ENCODE measurements at places on chromosomes 5 and 9.
A peak's percentile ranks its signal among the peaks of the same experiment; 100 is the strongest.

- DNase-seq = no peak
These were observed 587 bp downstream of the OR2Y1 start for GRCh38 chr5:180739271-180739670.

DNA sequence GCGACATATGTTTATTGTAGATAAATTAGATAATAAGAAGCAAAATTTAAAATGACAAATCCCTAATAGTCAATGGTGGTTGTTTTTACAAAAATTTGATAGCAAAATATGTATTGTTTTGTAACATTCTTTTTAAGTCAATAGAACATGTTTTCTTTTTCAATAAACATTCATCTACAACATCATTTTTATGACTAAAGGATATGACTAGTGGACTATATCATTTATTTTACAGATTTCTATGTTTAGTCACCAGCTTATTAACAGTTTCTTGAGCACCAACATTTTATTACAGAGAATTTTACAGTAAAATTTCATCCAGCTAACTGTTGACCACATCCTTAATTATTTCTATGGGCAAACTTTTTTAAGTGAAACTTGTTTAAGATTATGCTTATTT lies 114.7 kb upstream of the IL7R start:
- no peak for DNase-seq

- peak; percentile 45 for DNase-seq
These were observed 97.5 kb downstream of the COL5A1 start for GRCh38 chr9:134738869-134739659.

- peak; percentile 94 for DNase-seq
These were observed at the start of the genes MED22 and RPL7A for GRCh38 chr9:133347985-133348717. TSS of gene MED22 (minus strand) at chr9:133348131. CDS start at chr9:133346662, 1,469 bp downstream. TSS of gene RPL7A (plus strand) at chr9:133348218. CDS start at chr9:133348244, 26 bp downstream.

GRCh38 chr5:65382582-65382981 lies 99.1 kb downstream of the ADAMTS6 start:
- DNase-seq = no peak

DNA sequence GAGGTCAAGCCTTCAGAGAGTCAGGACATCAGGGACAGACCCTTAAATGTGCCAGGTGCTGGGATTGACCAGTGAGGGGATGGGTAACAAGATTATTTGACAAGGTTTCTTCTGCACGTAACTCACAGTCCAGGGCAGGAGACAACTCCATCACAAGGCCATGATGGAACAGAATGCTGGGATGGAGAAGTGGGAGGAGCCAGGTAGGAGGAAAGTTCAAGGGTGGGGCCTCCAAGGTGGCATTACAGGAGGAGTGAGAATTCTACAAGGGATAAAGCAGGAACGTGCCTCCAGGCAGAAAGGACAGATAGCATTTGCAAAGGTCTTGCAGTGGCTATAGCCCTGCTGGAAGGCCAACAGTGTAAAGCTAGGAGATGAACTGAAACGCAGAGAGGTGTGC lies 102.2 kb downstream of the FGF18 start:
- DNase-seq = no peak

DNA sequence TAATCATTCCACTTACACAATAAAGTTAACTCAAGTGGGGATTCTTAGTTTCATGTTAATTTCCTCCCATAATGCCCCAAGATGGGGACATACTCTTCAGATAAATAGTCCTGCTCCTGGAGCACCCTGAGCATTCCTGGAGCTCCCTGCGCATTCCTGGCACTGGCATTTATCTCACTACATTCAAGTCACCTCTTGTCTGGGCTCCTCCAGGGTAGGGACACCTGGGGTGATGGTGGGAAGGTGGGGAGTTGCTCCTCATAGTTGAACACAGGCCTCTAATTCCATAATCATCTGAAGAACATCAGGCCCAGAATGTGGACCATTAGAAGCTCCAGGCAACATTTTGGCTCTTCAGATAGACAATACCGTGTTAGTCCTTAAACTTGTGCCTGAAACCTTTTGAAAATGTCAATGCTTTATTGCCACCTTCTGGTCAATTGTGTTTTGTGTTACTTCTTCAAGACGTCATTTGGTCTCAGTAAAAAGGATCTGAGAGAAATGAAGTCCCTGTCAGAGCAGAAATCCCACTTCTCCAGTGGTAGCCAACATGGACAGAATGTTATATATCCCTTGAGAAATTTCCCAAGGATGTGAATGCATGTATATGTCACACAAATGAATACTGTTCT lies 14.2 kb upstream of the AGGF1 start:
- DNase-seq = no peak

DNA sequence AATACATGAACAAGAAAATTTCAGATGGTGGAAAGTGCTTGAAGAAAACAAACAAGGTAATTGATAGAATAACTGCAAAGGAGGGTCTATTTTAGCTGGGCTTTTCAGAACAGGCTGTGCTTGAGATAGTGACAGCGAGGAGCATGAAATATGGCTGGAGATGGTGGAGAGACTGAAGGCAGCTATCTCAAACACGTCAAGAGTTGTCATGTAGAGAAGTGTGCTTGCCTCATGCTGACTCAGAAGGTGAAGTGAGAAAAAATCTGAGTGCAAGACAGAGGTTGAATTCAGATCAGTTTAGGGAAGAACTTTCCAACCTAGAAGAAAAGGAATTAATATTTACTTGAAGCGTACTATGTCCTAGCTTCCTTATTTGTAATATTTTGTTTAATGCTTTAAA lies 115.5 kb upstream of the RANBP3L start:
- no peak for DNase-seq

GRCh38 chr9:107361816-107362215 lies 78.7 kb downstream of the RAD23B start:
- DNase-seq = no peak

DNA sequence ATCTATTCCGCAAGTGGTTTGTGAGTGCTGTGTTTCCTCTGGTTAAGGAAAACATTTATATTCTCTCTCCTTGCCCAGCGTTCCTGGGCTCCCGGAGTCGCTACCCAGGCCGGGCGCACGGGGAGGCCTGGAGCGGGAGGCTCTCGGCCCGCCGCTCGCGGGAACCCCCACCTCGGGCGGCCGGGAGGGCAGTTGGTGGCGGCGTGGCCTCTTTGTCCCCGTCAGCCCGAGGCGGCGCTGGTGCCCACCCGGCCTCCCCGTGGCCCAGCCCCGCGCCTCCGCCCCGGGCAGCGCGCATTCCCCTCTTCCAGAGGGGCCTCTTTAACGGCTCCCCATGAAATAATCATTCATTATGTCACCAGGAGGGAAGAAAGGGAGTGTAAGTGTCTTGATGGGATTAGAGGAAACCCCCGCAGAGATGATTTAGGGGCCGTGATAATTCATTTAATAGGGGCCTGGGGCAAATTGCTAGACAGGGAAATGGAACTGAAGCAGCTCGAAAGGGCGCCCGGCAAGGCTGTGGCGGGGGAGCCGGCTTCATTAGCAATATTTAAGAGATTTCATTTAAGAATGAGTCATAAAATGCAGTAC lies 181.9 kb upstream of the TBCA start:
- DNase-seq = no peak

GRCh38 chr5:64301566-64301965 lies 135.9 kb downstream of the RNF180 start:
- no peak for DNase-seq

DNA sequence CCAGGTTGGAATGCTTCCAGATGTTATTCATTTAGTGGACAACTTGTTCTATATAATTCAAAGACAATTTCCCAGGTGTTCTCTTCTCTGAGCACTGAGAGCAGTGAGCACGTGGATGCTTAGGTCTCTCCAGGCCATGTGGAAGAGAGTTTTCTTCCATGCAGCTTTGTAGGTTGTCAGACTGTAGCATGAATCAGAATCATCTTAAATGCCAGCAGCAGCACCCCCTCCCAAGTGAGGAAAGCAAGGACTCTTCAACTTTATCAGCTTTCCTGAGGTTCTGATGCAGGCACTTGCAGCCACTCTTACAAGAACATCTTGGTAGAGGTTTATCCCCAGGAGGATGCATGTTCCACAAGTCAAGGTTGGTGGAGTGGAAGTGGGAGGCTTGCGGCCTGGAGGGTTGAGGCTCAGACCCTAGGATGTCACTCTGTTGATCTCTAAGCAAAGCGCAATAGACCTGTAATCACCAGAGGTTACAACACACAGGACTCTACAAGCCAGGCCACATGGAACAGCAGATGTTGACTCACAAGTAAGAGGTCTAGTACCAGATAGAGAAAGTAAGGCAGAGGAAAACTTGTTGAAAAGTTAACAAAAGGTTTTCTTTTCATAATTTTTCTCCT lies 47.7 kb downstream of the UGCG start:
- DNase-seq = no peak

DNA sequence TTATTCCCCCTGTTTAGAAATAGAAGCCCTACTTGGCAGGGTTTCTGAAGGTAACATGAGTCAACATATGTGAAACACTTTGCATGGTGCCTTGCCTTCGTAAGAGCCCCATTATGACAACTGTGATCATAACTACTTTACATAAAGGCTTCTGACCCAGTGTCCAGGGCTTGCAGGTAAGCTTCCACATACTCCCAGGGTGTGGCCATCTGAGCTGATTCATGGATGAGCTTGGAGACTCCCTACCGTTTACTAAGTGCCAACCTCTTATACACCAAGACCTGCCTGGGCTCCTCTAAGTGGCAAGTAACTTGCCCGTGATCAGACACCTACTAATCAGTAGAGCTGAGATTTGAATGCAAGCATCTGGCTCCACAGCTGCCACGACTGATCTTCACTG lies 62.8 kb upstream of the C5orf58 start:
- DNase-seq = no peak

- no peak for DNase-seq
These were observed 122.8 kb upstream of the MAP3K1 start for GRCh38 chr5:56692359-56693219.

DNA sequence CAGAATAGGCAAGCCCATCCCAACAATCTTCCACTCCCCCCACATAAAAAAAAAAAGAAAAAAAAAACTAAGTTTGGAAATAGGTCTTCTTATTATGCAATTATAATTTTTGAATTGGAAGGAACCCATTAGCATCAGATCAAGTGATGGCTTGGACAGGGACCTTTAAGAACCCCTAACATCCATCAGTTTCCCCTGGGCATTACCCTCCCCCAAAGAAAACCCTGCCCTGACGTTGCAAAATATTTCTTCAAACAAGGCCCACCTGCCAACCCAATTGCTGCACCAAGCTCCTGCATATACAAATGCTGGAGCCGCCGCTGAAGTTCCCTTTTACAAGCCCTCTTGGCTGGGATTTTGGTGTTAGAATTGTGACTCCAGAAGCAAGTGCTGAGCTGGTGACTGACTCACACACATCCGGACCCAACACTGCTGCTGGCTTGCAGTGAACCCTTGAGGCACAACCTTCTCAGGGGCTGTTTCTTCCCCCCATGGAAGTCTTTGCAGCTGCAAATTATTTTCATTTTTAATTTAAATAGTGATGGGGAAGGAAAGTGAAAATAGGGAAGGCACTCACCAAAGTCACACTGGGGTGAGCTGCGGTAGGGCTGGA lies 56.1 kb upstream of the AFAP1L1 start:
- no peak for DNase-seq

- no peak for DNase-seq
These were observed 250.7 kb downstream of the KCTD16 start for GRCh38 chr5:144421411-144421810.

DNA sequence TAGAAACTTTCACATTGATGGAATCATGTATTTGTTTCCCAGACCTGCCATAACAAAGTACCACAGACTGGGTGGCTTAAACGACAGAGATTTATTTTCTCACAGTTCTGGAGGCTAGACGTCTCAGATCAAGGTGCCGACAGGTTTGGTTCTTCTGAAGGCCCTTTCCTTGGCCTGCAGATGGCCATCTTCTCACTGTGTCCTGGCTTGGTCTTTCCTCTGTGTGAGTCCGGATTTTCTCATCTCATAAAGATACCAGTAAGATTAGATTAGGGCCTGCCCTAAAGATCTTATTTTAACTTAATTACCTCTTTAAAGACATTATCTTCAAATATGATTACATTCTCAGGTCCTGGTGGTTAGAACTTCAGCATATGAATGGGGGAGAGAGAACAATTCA lies 5.8 kb downstream of the USP20 start:
- no peak for DNase-seq

GRCh38 chr5:128329386-128329939 lies 208.6 kb downstream of the FBN2 start:
- DNase-seq = no peak

DNA sequence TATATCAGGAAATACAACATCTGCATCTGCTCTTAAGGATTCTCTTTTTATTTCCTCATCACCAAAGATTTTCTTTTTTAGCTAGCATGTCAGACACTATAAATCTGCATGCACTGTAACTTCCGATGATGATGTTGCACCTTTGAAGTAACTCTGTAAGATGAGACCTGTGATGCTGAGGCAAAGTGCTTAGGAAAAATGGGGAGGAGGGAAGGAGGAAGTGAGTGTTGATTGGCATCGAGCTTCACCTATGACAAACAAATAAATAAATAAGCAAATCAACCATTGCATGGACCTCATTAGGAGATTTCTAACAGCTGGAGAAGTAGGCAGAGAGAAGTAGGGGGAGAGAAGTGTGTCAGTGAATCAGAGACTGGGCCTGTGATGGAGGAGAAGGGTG lies 52.6 kb downstream of the ENC1 start:
- DNase-seq = no peak

DNA sequence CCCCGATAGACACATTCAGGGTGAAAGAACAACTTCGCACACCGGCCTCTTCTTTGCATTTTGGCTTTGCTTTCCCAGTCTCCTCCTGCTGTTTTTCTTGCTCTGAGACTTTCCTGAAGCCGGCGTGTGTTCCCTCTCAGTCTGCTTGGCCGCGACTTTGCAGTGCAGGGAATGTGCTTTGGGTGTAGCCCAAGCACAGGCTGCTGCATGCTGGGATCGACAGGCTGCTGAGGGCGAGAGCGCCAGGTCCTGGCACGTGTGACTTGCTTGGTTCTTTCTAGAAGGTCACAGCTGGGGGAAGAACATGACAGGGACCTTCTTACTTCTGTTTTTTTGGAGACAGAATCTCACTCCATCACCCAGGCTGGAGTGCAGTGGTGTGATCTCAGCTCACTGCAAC lies 40.6 kb downstream of the TENT4A start:
- DNase-seq = no peak

DNA sequence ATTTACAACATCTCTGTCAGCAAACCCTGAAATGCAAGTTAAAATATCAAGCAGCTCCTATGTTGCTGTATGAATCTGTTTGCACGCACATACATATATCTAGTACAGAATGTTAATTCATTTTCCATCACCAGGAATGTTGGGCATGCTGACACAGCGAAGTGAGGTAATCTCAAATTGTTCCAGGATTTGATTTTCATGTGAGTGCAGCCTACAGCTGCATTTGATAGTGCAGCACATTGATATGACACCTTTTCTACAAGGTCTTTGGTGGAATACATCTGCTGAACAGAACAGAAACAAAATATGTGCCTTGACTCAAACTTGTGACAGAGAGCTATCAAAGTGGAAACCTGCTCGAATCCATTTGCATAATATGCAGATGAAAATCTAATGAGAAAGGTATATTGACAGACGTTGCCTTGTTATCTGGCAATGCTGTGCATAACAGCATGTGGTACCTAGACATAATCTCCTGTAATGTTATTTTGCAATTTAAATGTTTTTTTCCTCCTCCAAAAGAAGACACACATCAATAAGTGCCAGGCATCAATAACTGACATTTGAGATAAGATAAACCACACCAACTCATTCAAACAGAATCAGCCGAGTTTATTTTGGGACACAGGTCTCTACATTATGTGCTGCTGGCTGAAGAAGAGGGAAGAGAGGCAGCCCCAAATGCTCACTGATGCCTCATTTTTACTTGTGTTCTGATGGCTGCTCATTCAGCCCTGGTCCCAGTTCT lies 512.2 kb downstream of the ZNF608 start:
- DNase-seq = no peak

All from stimulated activated CD4-positive, alpha-beta T cell treated with anti-CD3 and anti-CD28 coated beads, Interleukin-2, amount 100 ng/mL, for 24 hours (primary cell).